ENCODE measurements at places on chromosomes 11 and 22.

GRCh38 chr11:35036639-35037038, 102.3 kb upstream of the CD44 start:
- DNase-seq: no peak

GRCh38 chr11:25824688-25825087, 507.2 kb upstream of the ANO3 start:
- no peak for DNase-seq

- no peak for DNase-seq
These were observed 20.2 kb downstream of the CELF1 start for GRCh38 chr11:47532597-47533213.

DNA sequence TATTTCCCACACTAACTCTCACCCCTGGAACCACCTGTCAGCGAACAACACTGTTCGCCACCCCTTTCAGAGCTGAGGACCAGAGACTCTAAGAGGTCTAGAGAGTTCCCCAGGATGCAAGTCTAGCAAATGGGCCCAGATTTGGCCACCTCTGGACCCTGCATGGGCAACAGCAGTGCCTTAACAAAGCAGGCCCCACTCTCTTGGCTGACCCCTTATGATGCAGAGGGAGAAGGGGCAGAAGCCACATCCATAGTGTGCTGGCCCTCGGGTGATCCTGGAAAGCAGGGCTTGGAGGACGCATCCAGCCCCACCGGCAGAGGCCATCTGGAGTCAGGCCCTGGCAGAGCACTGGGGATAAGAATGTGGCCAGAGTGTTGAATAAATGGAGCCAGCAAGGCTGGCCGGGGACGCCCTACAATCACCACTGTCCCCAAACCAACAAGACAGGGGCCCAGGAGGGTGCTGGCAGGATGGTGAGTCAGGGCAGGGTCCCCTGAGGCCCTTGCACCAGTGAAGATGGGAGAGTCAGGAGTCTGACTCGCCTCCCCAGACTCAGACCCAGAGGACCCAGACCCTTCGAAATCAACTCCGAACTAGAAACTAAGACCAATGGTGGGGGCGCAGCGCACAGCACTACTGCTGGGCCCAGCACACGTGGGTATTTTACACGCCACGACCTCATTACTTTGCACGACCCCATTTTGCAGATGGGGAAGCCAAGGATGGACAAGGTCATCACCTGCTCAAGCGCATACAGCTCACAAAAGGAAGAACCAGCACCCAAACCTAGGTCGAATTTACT, 6.5 kb downstream of the CSNK1E start:
- no peak for DNase-seq

DNA sequence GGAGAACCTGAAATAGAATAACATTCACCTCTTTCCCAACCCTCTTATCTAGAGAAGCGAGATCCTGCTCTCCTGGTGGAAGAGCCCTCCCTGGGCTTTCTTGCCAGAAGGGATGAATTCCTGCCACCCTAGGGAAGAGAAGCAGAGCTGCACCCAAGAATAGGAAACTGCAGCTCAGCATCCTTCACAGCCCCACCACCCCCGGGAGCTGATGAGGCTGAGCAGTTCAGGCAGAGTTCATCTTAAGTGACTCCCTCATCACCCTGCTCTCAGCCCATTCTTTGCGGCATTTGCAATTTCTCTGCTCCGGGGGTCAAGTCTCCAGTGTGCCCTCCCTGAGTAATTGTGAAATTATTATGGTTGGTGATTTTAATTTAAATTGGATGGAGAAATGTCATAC, 514.9 kb downstream of the BUD13 start:
- no peak for DNase-seq

DNA sequence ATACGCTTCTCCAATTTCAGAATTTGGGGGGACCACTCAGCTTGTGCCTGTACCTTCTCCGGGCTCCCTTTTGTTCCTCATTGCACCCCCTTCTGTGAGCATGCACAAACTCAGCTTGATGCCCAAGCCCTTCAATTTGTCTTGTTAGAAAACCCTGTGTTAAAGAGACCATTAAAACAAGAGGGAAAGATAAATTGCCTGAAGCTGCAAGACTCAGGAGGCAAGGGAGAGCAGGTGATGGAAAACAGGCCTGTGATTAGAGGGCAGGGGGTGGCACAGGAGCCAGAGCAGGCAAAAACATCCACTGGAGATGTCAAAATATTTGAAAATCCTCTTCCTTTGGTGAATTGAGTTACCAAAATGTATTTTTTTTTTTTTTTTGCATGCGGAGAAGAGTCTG, 121.7 kb downstream of the MIAT start:
- no peak for DNase-seq

GRCh38 chr22:50715250-50715649, 22.8 kb upstream of the ACR start:
- DNase-seq: no peak

DNA sequence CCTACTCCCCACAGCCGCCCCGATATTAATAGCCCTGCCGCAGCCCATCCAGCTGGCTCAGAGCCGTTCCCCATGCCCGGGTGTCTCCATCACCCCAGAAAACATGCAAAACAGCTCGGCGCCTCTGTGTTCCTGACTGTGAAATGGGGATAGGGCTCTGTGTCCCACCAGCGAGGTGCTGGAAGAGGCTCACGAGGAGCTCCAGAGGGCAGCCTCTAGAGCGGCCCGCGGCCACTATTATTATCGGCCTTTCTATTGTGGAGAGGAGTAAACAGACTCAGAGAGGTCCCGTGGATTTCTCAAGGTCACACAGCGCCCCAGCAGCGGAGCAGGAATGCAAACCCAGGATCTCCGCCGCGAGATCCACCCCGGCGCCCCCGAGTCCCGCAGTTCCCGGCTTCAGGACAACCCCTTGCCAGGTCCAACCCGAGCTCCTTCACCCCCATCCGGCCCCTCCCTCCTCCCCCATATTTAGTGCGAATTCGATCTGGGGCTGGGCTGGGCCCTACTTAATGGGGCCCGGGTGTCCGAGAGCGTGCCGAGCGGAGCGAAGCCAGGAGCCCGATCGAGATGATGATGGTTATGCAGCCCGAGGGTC, at the start of gene ACTN3:
ACTN3 (plus strand) TSS at position 536 of the 598 bp plus-strand sequence; CDS start at position 571, 35 bp downstream.
- DNase-seq: peak; percentile 76

GRCh38 chr11:93526641-93527583, 16.3 kb downstream of the SMCO4 start:
- no peak for DNase-seq

GRCh38 chr11:61569018-61569417, 11.9 kb downstream of the SYT7 start:
- no peak for DNase-seq

DNA sequence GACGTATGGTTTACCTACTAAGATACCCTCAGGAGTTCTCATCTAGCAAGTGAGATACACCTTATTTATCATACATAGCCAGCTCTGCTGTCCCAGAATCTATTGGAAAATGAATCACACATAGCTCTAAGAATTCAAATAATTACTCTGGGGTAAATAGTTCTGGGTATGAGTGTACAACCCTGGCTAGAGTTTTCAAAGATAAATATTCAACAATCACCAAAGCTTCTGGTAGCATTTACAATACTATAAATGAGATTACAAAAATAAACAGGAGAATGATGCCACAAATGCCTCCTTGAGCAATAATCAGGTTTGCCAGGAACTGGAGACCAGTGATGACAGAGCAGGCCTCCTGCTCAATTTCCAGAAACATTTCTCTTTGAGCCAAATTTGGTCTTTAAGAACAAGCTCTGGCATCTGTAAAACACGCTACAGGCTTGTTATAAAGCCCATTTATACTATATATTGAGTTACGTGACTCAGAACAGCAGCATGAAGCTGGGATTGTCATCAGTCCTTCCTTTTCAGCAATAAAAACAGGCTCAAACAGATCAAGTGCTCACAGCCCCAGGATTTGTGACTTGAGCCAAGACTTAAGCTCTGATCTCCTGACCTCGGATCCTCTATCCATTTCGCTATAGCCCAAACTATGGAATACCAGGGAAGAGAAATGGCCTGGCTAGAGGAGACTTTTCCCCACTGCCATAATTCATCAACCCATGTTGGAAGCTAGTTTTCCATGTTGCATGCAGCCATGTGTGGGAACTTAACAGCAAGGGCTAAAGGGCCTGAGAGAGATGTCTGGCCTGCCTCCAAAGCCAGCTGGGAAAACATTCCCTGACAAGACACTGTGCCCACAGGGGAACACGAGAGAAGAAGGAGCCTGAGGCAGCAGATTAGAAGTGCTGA, 19.7 kb downstream of the RAB30 start:
- DNase-seq: no peak

GRCh38 chr11:90250970-90251369, 28.1 kb upstream of the CHORDC1 start:
- DNase-seq: no peak

DNA sequence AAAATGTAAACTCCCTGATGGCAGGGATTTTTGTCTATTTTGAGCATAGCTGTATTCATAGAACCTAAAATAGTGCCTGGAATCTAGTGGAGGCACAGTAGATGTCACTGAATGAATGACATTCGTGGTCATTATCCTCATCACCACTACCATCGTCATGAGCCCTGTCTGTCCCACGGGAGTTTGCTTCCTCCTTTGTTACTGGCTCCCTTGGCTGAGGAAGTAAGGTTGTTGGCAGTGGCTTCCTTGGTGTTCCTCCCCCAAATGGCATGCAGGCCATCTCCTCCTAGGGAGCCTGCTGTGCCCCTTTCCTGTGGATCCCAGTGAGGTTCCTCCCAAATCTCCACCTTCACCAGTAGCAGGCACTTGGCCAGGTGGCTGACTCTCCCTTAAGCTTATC, 183.0 kb downstream of the CEP164 start:
- DNase-seq: no peak

DNA sequence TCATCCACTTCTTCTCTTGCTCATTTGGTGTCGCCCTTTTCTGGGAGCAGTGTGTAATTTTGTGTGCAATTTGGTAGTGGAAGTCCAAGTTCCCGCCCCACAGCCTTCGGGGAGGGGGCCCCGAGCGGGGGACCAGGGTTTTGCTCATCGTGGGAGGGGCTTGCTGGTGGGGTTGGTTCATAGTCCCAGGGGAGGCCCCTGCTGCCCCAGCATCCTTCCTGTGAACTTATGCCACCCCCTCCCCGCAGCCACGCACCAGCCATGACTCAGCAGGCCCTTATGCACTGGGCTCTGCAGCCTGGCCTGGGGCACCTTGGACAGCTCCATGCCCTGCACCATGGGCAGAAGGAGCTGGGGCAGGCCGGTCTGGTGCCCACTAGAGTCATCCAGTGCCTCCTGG, 1183.6 kb downstream of the BRD1 start:
- DNase-seq: no peak

- peak; percentile 81 for DNase-seq
These were observed 8.5 kb downstream of the RAB3IL1 start for GRCh38 chr11:61908730-61909316.

DNA sequence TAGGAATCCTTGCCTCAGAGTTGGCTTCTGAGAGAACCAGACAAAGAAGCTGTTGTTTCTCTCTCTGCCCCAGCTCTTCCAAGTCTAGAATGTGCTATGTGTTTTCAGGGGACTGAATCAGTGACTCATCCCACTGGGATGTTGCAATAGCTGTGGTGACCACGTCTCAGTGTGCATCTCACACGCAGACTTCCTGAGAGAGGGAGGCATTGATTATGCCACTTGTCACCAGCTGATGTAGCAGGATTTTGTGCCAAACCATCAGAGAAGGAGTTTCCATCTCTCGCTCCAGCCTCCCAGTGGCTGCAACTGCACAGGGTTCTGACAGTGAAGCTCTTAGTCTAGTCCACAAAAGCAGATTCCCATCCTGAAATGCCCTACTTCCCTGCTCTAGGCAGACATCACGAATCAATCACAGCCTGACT, 455.8 kb downstream of the MIAT start:
- no peak for DNase-seq

DNA sequence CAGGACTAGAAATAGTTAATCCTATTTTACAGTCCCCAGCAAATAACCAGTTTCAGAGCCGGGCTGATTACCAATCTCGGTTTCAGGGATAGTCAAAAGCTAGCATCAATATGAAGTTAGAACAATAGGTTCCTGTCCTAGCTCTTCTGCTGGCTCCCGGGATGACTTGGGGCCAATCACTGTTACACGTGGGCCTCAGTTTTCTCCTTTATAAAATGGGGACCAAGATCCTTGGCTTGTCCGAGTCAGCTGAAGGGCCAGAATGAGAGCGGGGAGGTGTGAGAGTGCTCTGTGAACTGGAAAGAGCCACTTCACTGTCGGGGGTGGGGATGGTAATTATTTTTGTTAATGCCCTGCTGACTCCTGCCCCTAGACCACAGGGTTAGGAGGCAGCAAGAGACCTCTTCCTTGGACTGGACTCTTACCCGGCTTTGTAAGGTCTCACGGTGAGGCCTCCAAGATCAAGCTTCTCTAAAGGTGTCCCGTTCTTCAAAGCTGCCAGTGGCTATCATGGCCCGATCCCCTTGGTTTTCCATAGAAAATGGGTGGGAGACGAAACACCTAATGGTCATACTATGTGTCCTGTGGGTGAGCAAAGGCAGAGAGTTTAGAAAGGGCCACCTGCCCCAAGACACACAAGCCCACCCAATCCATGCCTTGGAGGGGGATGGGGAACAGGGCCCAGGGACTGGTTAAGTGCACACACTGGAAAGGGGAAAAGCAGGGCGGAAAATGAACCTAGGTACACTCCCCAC, 1.4 kb downstream of the UCP2 start:
- DNase-seq: peak; percentile 41

GRCh38 chr22:23276656-23277582, 96.6 kb downstream of the BCR start:
- no peak for DNase-seq

GRCh38 chr11:20536784-20537183, 62.6 kb upstream of the SLC6A5 start:
- DNase-seq: no peak

GRCh38 chr11:82507288-82507687, 226.4 kb downstream of the FAM181B start:
- no peak for DNase-seq

- DNase-seq: no peak
These were observed 87.8 kb upstream of the BMAL1 start for GRCh38 chr11:13189561-13190426.

DNA sequence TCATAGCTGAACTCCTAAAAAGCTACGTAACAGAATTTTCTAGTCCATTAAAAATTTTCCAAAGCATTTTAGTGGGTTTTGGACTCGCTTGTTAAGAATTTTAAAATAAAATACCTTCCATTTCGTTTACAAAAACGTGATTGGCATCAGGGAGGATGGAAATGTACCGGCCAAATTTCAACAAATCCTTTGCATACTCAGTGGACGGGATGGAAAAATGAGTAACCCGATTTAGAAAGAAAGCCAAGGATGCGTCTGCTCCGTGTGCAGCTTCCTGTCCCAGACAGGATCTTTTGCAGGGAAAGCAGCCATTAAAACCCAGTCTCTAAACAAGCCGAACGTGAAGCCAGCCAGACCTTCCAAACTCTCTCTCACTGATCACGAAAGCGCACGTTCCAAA, 15.6 kb downstream of the TMEM184B start:
- DNase-seq: no peak

All from sciatic nerve (tissue), 2 donors.